Muscle of back (tissue), 13 donors: ENCODE measurements at places on chromosomes 12 and 14. TPM values are rescaled to one million over a fixed set of nuclear protein-coding genes. Genes with fewer than 3 reads are reported as not detected.

Gene DENND5B
- polyA plus RNA-seq = 16.6 TPM

Gene HVCN1
- polyA plus RNA-seq = 4.8 TPM

Gene SERPINA9
- not detected for polyA plus RNA-seq

- peak; percentile 8 for DNase-seq
These were observed 5.1 kb upstream of the SPATA7 start for GRCh38 chr14:88380405-88380804.

- DNase-seq = no peak
These were observed 465.8 kb downstream of the APAF1 start for GRCh38 chr12:99110868-99111267.

GRCh38 chr14:61184112-61184511 lies 97.0 kb downstream of the TMEM30B start:
- DNase-seq = peak; percentile 74

GRCh38 chr12:89250636-89251035 lies 101.7 kb downstream of the DUSP6 start:
- DNase-seq = no peak

- no peak for DNase-seq
These were observed 414 bp upstream of the CDK17 start for GRCh38 chr12:96400631-96401075.

GRCh38 chr12:74489543-74489942 lies 48.1 kb upstream of the ATXN7L3B start:
- DNase-seq = no peak

DNA sequence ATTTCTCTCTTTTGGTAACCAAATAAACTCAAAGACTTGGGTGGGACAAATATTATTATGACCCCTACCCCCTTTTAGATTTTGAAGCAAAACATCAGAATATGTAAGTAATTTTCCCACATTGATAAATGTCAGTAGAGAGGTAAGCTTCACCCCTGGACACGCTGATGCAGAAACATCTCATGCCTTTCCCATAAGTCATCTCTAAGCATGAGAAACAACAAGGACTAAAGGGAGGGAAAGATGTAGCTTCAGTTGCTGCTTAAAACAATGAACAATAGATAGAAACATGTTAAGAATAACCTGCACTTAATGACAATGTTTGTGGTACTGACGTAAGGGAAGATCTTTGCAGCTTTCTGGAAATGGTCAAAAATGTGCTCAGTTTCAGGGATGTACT lies 56.3 kb upstream of the SLC8A3 start:
- DNase-seq = no peak

DNA sequence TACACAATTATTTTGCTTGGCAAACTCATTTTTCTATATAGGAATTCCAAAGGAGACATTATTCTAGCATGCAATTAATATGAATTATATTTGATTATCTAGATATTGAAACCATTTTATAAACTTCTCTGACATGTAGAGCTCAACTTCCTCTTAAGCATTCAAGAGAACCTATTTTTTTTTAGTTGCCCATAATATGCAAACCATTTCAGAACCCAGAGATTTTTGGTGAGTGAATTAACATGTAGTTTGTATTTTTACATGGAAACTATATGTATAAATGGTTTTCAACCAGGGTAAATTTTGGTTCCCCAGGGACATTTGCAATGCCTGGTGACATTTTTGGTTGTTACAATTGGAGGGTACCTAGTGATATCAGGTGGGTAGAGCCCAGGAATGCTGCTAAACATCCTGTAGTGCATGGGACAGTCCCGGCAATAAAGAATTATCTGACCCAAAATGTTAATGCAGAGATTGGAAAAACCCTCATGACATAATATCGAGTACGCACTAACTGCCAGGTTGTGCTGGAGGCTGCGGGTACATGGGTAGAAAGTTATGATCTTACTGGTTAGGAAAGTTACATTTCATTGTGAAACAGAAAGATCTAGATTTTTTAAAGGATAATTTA lies 338.9 kb upstream of the GARIN2 start:
- DNase-seq = no peak

DNA sequence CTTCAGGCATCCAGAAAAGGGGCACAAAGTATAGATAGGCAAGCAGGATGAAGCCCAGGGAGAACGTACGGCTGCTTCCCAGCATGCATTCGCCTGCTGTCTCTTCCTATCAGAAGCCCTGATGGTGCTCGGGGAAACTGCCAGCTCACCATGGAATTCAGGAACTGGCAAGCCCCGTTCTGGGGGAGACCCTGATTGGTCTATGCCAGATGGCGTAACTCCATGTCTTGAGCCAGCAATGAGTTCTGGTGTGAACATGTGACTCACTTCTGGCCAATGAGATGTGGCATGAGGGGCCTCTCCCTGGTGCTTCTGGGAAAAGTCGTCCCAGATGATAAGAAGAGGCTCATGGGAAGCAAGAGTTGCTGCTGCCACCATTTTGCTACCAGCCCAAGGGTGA lies 270.8 kb downstream of the BCL11B start:
- no peak for DNase-seq
